Stimulated activated CD4-positive, alpha-beta T cell treated with anti-CD3 and anti-CD28 coated beads, Interleukin-1b, Interleukin-23, amount 100 ng/mL, for 1 hour (primary cell): ENCODE measurements at places on chromosomes 16 and 17.

- no peak for DNase-seq
These were observed 46.0 kb downstream of the FOXK2 start for GRCh38 chr17:82565551-82565950.

DNA sequence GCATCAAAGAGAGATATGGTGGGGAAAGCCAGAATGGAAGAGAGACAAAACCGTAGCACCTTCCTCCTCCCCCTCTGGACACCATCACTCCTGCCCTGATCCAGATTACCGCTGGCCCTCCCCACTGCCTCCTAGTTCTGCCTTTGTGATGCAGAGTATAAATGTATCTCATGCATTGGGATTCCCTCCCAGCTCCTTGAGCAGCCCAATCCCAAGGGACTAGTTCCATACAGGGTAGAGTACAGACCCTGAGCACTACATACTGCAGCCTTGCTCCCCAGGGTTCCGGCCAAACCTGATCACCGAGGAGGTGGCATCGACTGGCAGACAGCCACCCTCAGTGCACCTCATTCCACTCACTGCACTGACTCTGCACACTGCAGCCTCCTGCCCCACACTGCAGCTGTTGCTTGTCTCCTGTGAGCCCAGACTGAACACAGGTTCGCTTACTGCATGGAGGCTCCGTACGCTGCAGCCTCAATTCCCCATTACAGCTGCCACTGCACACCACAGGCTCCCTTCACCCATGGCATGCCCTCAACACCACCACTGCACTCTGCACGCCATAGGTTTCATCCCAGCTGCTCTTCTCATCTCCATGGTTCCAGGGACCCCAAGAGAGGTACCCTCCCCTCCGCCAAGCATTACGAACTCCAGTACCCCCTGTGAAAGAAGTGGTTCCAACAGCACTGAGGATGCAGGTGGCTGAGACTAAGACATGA, 1.7 kb upstream of the THRA start:
- no peak for DNase-seq

- DNase-seq = no peak
These were observed 19.7 kb upstream of the RGS9 start for GRCh38 chr17:65117384-65118035.

DNA sequence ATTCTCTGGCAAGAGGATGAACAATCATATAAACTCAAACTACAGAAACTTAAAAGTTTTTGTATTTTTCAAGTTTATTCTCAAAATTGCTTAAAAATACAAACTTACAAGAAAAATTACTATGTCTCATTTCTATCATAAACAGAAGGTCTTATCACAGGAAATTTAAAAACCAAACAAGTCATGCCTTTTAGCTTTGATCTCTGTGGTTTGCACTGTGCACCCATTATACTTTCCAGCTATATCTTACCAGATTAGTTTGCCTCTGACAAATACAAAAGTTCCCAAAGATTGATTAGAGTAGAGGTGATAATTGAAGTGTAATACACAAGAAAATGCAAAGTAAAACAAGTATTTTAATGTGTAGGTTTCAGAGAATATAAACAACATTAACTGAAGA, 117.4 kb downstream of the MYO1D start:
- no peak for DNase-seq

GRCh38 chr17:32475258-32475657, 11.5 kb upstream of the CDK5R1 start:
- no peak for DNase-seq

GRCh38 chr16:14164916-14165662, 94.0 kb downstream of the MRTFB start:
- no peak for DNase-seq

- no peak for DNase-seq
These were observed 417.9 kb upstream of the MAF start for GRCh38 chr16:80018466-80018865.

- no peak for DNase-seq
These were observed 20.7 kb upstream of the CMTM4 start for GRCh38 chr16:66717112-66717675.

- DNase-seq = no peak
These were observed 295.7 kb downstream of the SNX29 start for GRCh38 chr16:12272264-12272663.

DNA sequence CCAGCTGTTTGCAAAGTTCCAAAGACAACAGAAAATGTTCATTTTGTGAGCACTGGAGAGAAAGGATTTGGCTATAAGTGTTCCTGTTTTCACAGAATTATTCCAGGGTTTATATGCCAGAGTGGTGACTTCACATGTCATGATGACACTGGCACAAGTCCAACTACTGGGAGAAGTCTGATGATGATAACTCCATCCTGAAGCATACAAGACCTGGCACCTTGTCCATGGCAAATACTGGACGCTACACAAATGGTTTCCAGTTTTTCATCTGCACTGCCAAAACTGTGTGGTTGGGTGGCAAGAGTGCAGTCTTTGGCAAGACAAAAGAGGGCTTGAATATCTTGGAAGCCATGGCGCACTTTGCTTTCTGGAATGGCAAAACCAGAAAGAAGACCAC, 385.0 kb downstream of the CDH11 start:
- DNase-seq = no peak

DNA sequence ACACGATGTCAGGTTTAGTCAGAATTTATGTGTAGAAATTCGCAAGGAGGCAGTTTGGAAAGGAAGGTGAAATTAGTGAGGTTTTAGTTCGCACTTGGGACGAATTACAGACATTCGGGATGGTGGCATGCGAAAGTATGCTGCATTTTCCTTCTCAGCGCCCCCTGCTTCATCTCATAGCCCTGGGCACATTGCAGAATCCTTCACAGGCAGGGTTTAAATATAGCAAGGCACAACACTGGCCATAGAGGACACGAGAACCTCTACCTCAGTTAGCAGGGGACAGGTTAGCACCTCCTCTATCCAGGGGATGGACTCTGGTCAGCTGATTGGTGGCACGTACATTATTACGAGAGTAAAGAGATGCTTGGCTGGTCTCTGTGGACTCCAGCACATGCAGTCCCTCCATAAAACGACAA, 47.5 kb downstream of the MAP2K6 start:
- no peak for DNase-seq

GRCh38 chr16:676913-677312, 1.4 kb downstream of the RHBDL1 start:
- DNase-seq = no peak

DNA sequence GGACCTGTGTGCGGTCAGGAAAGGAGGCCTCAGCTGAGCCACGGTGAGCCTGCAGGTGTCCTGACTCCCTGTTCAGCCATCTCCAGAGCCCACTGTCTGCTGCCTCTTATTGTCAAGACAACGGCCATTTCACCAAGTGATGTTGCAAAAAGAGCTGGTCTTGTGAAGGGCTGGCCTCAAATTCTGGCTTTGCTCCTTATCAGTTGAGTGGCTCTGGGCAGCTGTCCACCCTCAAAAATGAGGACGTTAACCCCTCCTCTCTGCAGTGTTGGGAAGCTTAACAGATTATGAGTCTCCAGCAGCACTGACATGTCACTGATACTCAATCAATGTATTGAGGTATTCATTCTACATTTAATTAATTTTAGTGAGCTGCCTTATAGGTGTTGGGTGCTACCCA, 171.1 kb upstream of the TOX3 start:
- DNase-seq = no peak

- DNase-seq = no peak
These were observed 78.3 kb upstream of the TBX2 start for GRCh38 chr17:61321344-61321743.

- DNase-seq = peak; percentile 63
These were observed 1.7 kb downstream of the SPHK1 start for GRCh38 chr17:76385892-76386786.

DNA sequence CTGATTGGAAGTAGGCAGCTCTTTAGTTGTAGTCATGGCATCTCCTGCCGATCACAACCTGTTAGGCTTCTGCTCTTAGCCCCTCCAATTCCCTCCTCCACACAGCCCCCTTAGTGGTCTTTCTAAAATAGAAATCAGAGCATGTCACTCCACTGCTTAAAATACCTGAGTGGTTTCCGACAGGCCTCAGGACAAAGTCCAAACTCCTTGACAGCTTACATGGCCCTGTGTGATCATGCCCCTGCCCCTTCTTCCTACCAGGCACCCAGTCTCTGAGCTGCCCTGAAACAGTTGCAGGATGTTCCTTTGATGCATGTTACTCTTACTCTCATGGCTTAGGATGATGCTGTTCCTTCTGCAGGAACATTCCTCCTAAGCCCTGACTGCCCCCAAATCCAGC, 147.3 kb downstream of the AATF start:
- no peak for DNase-seq

DNA sequence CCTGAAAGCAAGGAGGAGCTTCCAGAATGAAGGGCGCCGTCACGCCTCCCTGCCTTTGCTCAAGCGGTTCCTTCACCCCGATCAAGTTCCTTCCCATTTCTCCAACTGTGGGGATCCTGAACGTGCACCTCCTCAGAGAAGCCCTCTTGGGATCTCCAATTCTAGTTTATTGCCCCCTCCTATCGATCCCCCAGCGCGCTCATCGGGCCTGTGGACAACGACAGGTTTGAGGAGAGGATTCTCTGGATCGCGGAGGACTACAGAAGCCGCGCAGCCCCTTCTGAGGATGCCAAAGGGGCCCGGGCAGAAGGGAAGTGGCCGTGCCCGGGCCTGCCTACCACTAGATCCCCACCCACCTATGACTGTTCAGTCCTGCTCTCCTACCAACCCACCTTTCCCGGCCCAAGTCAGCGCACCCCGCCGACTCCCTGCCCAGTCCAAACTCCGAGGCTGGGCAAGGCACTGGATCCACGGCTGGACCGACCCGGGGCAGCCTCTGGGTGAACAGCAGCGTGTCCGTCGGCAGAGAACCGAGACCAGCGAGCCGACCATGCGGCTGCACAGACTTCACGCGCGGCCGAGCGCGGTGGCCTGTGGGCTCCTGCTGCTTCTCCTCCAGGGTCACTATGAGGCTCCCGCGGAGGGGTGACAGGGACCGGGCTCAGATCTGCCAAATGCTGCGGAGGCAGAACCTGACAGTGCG, 12.8 kb upstream of the CES3 start:
- DNase-seq = no peak

DNA sequence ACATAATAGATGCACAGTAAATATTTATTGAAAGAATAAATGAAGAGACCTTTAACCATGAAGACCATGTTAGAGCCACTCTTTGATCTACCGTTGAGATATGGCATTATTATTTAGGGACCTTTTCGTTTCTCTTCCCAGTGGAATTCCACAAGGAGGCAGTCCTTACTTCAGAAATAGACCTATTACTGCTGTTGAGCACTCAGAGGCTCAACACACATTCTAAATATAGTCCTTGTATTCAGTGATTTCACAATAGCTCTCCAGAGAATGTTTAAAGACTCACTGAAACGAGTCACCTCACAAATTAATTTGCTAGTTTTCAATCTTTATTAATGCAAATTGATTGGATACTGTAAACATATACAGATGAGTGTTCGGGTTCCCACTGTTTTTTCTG, 603.8 kb downstream of the CDH8 start:
- DNase-seq = no peak

GRCh38 chr17:66018786-66019185, 173.1 kb downstream of the CEP112 start:
- no peak for DNase-seq

DNA sequence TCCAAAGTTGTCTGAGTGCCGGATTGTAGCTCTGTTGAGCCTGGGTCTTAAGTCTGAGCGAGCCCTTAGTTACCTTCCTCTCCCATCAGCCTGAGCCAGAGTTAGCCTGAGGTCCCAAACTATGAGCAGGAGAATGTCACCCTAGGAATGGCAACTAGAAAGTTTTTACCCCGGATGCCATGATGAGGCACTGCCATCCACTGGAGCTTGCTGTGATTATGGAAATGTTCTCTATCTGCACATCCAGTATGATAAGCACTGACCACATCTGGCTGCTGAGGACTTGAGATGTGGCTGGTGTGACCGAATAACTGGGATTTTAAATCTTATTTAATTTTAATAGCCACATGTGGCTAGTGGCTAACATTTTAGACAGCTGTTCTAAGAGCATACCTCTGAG, 550.0 kb downstream of the CDH13 start:
- no peak for DNase-seq

DNA sequence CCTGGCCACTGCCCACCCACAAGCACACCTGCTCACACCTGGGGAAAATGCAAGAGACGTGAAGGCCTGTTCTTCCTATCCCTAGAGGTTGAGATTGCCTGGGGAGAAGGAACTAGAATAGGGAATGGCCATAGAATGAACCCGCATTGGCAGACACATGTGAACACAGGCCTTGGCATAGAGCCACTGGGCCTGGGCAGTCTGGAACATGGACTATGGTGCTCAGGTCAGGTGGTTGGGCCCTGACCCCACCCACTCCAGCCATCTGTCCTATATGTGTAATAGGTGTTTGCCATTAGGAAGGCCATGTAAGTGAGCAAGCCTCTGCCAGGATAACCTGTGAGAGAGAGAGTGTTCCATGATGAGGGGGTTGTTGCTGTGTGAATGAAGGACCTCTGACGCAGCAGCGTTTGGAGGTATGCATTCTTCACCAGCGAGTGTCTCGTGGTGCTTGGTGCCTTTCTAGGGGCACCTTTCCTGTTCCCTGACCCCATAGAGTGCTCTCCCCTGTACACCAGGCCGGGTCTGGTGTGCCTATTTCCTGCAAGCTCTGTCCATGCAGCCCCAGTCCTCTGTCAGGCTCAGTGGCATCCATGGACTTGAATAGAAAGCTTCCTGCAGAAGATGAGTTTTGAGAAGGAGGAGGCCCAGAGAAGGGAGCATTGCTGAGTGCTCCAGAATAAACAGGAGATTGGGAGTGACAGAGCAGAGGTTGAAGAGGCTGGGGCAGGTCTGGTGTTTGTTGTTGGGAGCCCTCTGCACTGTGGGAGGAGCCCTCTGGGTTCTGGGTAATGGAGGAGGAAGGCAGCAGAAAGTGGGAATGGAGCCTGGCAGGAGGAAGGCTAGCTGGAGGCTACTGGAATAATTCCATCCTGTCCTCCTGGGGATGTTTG, 15.6 kb downstream of the CTRL start:
- DNase-seq = no peak

DNA sequence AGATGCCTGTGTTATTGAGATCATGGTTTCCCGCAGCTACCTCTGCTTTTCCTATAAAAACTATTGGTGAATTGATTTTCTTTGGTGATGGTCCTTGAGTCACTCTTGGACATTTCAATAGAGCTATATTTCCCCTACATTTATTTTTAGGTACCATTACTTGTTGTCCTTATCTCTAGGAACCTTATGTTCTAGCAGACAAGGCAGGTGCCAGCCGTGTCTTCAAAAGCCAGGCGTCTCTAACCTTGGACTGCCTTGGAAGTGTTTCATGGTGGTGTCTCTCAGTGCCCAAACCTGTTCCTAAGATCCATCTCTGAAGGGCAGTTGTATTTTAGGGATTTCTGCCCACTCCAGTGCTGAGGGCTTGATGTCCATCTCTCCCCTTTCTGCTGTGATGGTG, 77.4 kb upstream of the CLEC18A start:
- DNase-seq = no peak

GRCh38 chr16:24694931-24695330, 34.5 kb upstream of the TNRC6A start:
- no peak for DNase-seq

- DNase-seq = no peak
These were observed 109.5 kb downstream of the ASIC2 start for GRCh38 chr17:33183487-33184026.

DNA sequence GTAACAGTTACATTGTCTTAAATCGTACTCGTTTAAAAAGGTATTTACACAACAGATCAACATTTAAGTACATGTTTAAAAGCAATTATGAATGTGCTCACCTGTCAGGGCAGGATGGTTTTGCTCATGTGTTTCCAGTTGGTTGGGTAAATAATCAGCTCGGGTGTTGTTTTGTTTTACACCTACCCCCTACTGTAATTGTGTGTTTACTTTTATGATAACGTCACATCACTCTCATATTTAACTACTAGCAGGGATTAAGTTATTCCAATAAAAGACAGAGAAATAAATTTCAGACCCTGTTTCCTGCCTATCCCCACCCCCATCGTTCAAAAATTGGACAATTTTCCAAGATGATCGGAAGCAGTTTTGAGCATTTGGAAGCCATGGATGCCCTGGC, 390.2 kb downstream of the SEC14L1 start:
- DNase-seq = no peak
